Tibial nerve (tissue), 4 donors: ENCODE measurements at places on chromosomes 6 and 20.

- DNase-seq, result no peak
Observed at GRCh38 chr20:17845701-17846475, 122.7 kb downstream of the SNX5 start.

GRCh38 chr6:108846628-108847027 lies 1.6 kb upstream of the ARMC2 start:
- DNase-seq, result no peak

DNA sequence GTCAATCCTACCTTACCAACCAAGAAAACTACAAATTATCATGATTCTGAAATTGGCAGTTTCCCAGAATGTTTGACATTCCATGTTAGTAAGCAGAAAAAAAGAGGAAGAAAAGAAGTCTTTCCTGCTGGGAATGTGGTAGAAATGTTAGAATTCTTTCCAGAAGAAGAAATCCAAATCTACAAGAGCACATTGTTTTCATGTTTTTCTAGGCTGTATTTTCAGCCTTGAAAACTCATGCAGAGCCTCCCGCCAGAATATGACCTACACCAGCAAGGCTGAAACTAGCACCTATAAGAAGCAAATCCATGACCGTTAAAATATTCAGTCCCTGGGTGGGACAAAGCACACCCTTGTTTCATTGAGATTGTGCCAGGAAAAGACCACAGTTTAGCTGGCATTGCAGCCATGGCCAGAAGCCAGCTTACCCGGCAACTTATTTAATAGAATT lies 259.4 kb downstream of the GJA1 start:
- peak; percentile 7 for DNase-seq

- no peak for DNase-seq
Observed at GRCh38 chr6:98927534-98927933, 20.2 kb downstream of the FBXL4 start.

DNA sequence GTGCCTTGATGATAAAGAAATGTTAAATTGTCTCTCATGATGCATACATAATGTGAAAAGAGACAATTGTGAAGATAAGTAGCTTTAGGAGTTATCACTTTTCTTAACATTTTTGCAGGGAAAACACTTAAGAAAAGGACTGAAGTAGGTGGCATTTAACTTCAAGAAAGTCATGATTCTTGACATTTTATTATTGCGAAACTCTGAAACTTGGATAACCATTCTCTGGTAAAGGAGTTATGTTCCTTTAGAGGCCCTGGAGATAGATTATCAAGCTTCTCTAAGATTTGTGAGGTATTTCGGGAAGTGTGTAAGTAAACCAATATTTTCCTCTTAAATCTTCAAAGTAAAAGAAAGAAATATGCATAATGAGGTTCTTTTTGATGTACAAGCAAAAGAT lies 38.5 kb downstream of the HTR1B start:
- no peak for DNase-seq

DNA sequence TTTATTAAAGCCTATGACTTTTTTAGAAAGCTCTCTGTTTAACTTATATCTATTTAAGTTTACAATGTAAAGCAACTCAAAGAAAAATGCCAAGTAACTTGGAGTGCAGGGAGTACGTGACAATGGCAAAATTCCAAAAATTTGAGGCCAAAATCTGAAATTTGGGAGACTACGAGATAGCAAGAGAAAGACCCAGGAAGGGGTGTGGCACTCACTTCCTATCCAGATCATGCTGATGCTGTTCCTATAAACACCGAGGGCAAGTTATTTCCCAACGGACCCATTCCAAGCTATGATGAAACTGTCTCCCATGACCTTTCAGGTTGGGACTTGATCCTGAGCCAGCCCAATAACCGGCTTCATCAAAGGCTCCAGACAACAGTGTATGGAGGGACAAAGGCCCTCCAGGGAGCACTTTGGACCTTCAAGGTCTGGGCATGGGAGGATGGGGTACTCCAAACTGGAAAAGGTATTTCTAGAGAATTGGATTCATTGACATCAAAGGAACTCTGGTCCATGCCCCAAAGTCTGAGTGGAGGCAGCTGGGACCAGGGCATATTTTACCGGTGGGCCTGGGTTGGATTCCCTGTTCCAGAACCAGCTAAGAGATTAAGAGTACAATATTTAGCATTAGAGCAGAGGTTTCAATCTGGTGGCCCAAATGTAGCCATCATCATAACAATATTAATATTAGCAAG lies 15.7 kb upstream of the SLC13A3 start:
- no peak for DNase-seq

DNA sequence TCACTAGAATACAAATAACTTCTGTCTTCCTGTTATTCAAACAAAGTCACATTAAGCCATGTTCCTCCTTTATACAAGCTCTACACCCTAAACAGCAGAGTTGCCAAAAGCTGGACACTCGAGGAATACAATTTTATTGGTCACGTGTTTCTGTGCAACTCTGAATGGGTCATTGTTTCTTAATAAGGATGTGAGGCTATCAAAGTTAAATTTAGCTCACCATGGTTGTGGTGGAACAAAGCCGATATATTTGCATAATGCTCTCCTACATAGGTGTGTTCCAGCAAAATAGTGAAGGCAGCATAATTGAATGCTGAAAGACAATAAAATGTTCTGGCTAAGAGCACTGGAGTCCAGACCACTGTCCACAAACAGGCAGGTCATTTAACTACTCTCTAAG lies 36.9 kb upstream of the CD2AP start:
- DNase-seq, result peak; percentile 16

DNA sequence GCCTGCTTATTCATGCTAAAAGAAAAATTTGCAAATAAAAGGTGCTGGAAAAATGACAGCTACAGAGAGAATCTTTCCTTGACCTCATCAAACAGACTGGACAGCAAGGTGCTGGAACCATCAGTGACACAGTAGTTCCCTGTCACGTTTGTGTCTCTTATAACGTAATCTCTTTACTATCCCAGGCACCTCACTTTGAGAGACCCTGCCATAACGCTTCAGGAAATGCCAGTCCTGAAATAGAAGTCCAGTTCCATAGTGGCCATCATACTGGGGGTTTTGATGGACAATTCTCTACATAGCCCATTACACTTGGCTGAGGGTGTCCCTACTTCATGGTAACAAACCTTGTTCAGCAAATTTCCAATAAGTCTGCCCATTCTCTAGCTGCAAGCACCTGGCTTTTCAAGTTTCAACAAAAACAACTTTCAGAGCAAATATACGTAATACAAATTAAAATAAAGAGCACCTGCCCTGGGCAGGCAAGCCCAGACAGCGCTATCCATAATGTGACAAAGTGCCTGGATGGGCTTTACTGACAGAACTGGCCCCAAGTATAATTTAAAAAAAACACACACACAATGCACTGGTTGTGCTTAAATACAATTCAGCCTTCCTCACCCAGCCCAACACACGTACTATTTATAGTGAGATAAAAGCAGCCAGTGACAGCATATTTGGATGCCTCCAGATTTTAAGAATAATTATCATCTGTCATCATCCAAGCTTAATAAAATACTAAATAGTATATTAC lies 38.7 kb downstream of the CNKSR3 start:
- no peak for DNase-seq

DNA sequence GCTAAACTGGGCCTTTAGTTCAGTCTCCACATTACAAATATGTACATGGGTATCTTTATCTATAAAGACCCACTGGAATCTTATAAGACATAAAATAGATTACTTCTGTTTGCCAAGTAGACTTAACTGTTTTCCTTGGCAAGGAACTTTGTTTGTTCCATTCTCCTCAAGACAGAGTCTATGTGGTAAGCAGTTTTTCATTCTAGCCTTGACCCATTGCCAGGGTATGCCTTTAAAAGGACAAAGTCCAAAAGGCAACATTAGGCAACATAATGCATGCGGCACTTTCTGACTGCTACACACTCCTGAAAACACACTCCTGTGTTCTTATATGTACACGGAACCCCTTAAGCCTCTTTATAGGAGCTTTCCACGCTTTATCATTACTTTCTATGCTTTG lies 20.4 kb downstream of the VNN1 start:
- DNase-seq, result no peak

DNA sequence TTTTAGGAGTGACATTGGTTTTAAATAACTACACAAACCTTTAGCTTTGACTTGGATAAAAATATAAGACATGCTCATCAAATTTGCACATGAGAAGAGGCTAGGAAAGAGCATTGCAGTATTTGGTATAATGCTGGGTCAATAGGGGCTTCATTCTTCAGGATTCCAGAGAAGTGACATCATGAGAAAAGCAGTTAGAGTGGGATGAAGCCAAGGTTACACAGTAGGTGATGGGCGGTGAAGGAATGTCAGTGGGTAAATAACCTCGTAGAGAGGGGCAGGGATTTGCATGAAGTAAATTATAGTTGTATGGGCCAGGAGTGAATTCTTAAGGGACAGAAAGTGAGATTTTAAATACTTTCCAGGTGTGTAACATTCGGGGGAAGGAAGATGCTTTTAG lies 216.2 kb downstream of the RFPL4B start:
- DNase-seq, result no peak

DNA sequence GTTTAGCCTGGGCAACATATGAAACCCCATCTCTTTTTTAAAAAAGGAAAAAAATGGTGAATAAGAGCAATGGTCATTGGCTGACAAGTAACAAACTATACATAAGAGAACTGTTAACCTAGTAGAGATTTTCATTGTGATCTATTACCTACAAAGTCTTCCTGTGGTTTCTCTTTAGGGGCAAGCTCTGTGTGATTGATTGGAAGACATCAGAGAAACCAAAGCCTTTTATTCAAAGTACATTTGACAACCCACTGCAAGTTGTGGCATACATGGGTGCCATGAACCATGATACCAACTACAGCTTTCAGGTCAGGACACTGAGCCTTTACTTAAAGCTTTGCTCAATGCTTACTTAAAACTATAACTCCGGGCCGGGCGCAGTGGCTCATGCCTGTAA lies 19.2 kb downstream of the MGME1 start:
- no peak for DNase-seq

DNA sequence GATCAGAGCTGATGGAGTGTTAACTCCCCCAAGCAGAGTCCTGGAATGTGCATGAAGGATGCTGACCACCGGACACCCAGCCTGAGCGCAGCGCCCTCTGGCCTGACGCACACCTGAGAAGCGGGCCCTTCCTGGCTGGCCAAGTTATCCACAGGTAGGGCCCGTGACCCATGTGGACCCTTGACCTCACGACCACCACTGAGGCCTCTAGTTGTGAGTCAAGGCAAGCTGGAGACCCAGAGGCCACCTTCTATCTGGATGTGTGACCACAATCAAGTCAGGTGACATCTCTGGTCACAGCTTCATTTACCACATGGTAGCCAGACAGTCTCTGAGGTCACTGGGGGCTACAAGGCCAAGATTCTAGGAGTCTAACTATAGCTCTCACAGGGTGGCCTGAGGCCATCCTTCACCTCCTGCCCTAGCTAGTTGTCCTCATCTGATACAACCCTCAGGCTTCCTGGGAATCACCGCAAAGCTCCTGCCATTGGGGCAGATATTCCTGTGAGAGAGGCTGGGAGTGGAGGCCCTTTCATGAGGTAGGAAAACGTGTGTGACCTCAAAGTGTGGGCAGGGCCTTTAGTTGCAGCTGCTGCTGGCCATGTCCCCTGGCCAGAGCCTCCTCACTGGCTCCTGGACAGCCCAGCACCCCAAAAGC lies 53.1 kb downstream of the DSTN start:
- peak; percentile 3 for DNase-seq

DNA sequence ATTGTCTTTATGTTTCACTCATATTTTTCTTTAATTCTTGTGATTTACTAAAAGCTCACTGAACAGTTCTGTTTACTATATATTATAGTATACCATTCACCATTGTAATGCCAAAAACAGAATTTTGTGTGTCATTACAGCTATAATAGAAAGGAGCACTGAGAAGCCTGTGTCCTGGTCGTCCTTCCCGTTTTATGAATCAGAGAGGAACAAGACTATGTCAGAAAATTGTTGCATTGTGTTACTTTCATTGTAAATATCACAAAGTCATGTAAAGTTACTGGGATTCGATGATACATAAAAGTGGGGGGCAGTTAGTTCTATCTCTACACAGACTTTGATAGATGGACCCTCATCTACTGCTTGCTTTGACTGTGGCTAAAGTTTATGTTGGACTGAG lies 145.1 kb downstream of the QKI start:
- no peak for DNase-seq

DNA sequence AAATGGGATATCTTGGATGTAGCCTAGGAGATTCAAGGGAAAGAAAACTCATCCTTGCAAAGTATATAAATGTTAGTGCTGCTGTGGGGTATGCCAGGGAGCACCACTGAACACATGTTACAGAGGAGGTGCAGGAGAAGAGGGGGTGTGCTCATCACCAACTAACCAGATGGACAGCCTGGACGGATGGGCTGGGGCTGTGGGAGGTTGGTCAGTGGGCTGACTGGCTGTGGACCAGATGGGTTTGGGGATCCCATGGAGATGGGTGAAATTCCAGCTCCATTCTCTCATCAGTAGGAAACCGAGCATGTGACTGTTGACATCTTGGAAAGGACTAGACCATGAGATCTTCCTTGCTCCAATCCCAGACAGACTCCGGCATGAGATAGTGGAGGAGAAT lies 201.0 kb downstream of the LRFN2 start:
- no peak for DNase-seq

GRCh38 chr6:52534966-52535390 lies 41.9 kb downstream of the TRAM2 start:
- DNase-seq, result no peak

DNA sequence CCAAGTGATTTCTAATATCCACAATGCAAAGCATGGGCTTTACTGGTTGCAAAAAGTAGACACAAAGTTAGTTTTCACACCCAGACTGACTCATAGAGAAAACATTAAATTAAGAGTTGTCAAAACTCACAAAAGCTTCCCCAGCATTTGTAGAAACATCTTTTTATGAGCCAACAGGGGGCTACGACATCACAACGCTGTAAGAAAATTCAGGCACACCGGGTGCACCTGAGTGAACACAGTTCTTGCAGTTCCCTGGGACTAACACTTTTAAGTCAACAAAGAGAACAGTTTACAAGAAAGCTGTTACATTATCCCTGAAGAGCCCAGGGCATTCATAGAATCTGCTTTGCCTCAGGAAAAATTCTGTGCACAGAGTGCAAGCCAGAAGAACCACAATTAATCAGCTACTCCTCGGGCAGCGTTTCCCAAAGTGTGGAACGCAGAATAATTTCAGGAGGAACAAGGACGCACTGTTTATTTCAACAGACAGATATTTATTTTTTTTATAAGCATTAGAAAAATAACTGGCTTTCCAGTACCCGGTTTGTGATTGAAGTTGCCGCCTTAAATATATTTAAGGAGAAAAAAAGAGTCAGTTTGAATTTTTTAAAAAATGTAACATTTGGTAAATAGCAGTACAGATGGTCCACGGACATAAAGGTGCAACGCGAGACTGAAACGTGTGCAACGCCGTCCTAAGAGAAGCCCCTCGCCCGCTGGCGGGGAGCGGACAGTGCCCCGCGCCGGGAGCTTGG lies 1.2 kb downstream of the NCOA5 start:
- DNase-seq, result no peak
